RWPE2 (cell line): ENCODE measurements at places on chromosomes 12 and 14.
A peak's percentile ranks its signal among the peaks of the same experiment; 100 is the strongest.

- DNase-seq: peak; percentile 79
Measured at GRCh38 chr14:20262642-20263128, 23.6 kb downstream of the OR11H4 start.

- no peak for DNase-seq
Measured at GRCh38 chr12:120720234-120720986, 5.2 kb upstream of the ACADS start.

GRCh38 chr14:23629832-23630396 is 6.2 kb upstream of the DHRS2 start:
- DNase-seq: no peak

GRCh38 chr14:72523424-72524294 is 370.2 kb downstream of the DPF3 start:
- DNase-seq: no peak

DNA sequence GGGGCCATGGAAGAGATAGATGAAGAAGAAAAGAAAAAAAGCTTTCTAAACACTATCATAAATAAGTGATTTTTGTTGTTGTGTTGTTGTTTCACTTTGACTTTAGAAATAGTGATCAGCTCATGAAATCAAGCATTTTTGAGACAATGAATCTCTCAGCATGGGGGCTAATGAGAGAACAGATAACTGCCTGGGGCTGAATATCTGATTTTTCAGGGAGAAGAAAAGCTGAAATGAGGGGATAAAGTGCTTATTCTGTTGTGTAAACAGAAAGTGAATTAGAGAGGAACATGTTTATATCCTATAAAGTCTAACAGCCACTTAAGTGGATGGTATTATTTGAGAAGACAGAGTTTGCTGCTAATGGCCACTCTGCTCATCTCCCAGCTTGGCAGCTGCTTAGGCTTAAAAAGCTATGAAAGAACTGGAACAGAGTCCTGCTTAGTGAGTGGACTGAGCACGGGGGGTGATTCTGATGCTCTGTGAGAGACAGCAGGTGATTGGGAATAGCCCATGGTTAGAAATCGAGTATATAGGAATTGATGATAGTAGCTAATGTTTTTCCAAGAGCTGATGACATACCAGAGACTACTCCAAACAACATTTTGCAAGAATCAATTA is 646.1 kb upstream of the TMEM132C start:
- no peak for DNase-seq

- no peak for DNase-seq
Measured at GRCh38 chr14:81519200-81520011, 14.2 kb downstream of the SEL1L start.

DNA sequence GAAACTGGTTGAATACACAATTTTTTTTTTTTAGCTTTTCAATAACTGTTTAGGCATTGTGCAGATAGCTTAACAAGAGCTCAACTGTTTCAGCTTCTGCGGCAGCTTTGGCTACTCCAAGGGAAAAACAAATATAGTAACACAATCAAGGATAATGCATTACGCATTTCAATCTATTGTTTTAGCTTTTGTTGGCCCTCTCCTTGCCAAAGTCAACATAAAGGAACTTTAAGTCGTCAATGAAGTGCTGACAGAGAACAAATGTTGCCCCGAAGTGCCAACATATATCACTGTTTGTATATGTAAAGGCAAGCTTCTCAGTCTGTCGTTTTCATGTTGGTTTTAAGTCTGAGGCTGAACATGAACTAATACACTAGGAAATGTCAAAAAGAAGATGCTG is 1087.4 kb upstream of the FLRT2 start:
- no peak for DNase-seq

DNA sequence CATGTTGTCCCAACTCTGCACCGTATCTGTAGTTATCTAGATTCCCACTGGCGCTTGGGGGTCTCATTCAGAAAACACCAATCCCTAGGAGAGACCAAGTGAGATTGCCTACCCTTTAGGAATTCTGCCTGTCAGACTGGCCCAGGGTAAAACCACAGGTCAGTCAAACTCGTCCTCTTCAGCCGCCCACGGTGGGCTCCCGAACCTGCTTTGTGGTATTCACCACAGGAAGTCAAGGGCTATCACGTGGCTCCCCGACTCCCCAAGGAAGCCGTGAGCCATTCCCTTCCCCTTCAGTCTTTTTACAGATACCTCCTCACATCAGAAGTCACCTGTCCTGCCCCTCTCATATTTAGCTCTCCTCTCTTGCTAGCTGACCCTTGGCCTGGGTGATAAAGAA is 159.9 kb downstream of the EGLN3 start:
- no peak for DNase-seq

- no peak for DNase-seq
Measured at GRCh38 chr14:88614218-88614907, 51.5 kb downstream of the ZC3H14 start.
